ENCODE measurements at places on chromosomes 2 and 18.

GRCh38 chr2:224594840-224595239 lies 9.7 kb upstream of the CUL3 start:
- DNase-seq: no peak

GRCh38 chr2:236644502-236644911 lies 74.9 kb downstream of the ACKR3 start:
- DNase-seq: no peak

- no peak for DNase-seq
Measured at GRCh38 chr2:101931402-101931801, 60.4 kb upstream of the IL1R2 start.

DNA sequence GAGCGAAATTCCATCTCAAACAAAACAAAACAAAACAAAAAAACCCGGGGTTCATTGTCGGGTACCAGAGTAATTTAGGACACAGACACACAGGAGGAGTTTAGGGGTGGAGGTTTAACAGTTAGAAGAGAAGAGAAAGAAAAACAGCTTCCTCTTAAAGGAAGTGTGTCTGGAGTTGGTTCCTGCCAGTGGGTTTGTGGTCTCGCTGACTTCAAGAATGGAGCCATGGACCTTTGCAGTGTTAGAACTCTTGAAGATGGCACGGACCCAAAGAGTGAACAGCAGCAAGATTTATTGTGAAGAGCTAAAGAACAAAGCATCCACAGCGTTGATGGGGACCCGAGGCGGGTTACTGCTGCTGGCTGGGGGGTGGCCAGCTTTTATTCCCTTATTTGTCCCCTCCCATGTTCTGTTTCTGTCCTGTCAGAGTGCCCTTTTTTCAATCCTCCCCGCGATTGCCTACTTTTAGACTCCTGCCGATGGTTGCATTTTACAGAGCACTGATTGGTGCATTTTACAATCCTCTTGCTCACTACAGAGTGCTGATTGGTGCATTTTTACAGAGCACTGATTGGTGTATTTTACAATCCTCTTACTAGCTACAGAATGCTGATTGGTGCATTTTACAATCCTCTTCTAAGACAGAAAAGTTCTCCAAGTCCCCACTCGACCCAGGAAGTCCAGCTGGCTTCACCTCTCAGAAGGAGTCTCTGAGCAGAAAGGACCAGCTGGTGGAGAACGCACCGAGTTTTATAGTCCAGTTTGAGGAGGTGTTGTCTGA lies 28.7 kb upstream of the ATP8B1 start:
- DNase-seq: no peak

Measured in AML-193 (cell line).